ENCODE measurements at places on chromosomes 1 and 21. TPM values are rescaled to one million over a fixed set of nuclear protein-coding genes. Genes with fewer than 3 reads are reported as not detected.

DNA sequence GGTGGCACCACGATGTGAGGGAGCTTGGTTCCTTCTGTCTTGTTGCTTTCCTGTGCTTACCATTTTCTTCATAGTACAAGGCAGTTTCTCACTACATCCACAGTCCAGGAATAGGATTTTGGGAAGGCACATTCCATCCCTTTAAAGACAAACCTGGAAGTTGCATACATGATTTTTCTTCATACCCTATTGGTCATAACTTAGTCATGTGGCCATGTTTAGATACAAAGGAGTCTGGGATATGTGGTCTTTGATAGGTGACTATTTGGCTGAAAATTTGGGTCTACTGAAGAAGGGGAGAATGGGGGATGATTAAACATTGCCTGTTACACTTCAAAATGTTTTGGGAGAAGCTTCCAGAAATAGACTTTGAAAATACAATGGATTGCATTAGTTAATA lies 7.0 kb downstream of the DYRK1A start:
- no peak for DNase-seq

- DNase-seq, result no peak
These were observed 249.6 kb upstream of the BEND5 start for GRCh38 chr1:49026230-49026811.

DNA sequence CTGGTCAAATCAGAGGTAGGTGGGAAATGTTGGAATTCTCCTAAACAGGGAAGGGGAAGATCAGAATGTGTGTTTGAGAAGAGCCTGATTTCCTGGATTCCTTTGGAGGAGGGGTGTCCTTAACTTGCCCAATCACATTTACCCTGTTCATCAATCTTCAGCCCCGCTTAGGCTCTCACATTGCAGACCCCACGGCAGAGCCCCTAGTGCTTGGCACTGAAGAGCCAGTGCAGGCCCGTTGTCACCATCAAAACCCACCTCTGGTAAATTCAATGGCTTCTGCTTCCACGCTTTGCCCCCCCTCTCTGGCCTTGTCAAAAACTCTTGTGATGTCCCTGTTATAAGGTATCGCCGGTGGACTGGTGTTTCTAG lies 2.3 kb downstream of the AGPAT3 start:
- DNase-seq, result no peak

- no peak for DNase-seq
These were observed 3.7 kb upstream of the RHEX start for GRCh38 chr1:206049293-206049692.

DNA sequence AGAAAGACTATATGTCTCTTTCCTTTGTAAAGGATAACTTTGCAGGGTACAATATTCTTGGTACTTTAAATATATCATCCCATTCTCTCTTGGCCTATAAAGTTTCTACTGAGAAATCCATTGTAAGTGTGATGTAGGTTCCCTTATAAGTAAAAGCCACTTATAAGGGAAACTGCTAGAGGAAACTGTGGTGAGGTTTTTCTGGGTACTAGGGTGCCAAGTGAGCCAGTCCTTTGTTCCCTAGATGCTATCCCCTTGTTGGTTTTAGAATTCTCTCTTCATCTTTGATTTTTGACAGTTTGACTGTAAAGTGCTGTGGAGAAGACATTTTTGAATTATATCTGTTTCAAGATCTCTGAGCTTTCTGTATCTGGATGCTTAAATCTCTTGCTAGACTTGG lies 108.9 kb upstream of the NEK7 start:
- no peak for DNase-seq

DNA sequence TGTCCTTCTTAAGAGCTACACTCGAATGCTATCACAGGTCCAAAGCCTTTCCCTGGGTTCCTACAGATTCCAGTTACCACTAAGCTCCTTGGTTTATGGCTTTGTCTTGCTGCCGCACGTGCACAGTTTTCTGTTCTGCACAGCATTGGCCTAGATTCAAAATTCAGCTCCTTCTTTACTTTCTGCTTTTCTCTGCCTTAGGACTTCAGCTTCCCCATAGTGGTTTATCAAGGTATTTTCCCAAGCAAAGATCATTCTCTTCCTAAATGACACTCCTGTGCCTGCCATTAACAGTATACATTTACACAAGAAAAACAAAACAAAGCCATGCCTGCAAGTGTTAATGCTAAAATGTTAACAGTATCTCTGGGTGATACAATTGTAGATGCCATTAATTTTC lies 41.8 kb downstream of the PTPRU start:
- DNase-seq, result no peak

- no peak for DNase-seq
These were observed 93.9 kb upstream of the PRMT6 start for GRCh38 chr1:106962591-106962990.

- no peak for DNase-seq
These were observed 262.1 kb downstream of the AKT3 start for GRCh38 chr1:243587823-243588560.

PHF13 gene
- polyA plus RNA-seq, result 9.6 TPM

TFAP2E gene
- polyA plus RNA-seq, result not detected

DNA sequence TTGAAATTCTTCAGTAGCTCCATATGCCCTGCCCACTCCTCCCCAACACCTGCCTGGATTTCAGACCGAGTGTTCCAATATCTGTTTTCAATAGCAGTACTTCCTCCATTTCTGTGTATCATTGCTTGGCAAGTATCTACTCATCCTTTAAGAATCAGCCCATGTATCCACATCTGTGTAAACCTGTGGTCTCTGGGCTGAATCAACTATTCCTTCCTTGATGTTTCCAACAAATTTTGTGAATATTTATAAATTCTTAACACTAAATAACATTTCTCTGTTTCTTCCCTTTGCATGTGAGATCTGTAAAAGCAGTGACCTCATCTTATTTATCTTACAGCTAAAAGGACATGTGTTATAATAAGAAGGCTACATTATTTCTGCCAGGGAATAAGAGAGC lies 26.0 kb upstream of the UAP1 start:
- no peak for DNase-seq
